Fibroblast of mammary gland (primary cell): ENCODE measurements at places on chromosomes 16 and 17.

DNA sequence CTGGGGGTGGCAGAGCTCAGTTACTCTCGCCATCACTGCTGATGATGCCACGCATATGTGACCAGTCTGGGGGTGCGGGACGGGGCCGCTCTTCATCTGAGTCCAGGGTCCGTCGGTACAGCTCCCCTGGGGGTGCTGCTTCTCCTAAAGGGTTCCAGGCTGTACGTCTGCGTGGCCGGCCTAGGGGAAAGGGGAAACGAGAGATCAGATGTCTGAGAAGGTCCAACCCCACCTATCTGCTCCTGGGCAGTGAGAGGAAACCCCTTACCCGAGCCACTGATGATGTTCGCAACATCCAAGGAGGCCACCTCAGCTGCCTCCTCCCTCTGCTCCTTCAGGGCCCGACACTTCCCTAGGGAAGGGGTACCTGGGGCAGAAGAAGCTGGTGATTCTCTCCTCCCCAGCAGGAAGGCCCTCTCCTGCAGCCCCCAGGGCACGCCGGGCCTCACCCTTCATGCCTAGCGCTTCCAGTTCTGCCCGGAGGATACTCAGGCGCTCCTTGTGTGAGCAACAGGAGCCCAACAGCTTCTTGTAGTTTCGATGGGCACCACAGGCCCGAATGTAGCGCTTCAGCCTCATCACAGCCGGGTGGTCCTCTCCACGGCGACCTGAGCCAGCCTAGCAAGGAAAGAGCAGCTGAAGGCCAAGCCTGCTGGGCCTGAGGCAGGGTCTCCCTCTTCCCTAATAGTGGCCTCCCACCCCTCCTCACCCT lies 2.1 kb downstream of the HIRIP3 start:
- DNase-seq = no peak

GRCh38 chr16:79943736-79944135 lies 343.2 kb upstream of the MAF start:
- no peak for DNase-seq

DNA sequence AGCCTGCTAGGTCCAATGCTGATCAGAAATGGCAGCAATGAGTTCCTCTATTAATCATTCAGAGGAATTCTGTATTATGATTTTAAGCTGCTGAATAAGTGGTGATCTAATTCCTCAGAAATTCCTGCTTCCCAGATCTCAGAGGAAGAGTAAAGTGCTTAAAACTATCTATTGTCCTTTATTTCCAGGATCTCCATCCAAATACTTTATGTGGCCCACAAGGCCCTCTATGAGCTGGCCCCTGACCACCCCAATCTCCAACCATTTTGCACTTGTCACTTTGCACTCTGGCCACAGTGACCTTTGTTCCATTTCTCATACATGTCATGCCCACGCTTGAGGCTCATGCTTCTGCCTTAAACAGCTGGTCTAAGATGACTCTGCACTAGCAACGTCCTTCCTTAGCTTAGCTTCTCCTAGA lies 93.7 kb downstream of the CA10 start:
- peak; percentile 36 for DNase-seq

GRCh38 chr17:40854175-40854814 lies 12.7 kb downstream of the KRT12 start:
- DNase-seq = peak; percentile 97

DNA sequence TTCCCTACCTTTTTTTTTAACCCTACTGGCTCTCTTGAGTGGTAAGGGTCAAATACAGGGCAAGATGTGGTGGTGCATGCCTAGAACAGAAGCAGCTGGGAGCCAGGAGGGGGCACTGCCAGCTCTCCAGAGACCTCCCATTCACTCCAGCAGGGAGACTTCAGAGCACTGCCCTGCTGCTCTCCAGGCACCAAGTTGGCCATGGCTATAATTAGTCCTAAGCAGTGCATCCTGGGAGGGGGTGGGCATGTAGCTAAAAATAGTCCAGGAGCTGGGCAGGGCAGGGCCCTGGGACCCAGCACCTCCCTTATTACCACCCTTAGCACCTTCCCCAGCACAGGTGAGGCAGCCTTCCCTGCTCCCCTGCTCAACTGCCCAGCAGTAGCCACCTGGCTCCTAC lies 3.5 kb downstream of the CORO6 start:
- peak; percentile 48 for DNase-seq

DNA sequence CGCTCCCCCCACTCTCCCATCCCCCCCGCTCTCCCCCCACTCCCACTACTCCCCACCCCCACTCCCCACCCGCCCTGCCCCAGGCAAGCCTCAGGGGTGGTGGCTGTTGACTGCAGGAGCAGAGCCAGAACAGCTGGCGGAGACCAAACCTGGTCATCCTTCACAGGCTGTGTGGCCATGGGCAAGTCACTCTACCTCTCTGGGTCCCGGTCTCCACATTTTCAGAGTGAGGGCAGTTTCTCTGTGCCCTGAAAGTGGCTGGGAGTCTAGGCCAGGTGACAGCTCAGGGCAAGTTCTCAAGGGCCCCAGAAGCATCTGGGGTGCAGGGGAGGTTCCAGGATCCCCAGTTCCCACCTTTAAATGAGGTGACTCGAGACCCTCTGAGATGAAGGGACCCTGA lies 15.1 kb upstream of the BAHCC1 start:
- no peak for DNase-seq

DNA sequence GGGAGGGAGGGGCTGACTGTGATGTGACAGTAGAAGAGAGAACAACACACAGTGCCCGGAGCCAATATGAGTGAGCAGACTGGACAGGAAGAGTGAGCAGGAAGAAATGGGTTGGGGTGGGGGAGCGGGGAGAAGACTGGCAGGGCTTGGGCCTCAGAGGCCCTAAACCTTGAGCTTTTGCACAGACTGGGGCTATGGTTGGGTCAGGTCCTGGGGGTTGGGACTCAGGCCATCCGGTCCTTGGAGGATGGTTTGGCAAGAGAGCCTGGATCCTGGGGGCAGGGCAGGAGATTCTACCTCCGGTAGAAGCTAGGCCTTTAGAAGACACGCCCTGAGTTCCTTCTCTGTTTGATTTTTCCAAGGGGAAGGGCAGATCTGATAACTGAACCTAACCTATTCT lies 1.1 kb downstream of the CAMTA2 start:
- peak; percentile 44 for DNase-seq

GRCh38 chr17:32487473-32488176 lies 832 bp downstream of the CDK5R1 start:
- DNase-seq = no peak

DNA sequence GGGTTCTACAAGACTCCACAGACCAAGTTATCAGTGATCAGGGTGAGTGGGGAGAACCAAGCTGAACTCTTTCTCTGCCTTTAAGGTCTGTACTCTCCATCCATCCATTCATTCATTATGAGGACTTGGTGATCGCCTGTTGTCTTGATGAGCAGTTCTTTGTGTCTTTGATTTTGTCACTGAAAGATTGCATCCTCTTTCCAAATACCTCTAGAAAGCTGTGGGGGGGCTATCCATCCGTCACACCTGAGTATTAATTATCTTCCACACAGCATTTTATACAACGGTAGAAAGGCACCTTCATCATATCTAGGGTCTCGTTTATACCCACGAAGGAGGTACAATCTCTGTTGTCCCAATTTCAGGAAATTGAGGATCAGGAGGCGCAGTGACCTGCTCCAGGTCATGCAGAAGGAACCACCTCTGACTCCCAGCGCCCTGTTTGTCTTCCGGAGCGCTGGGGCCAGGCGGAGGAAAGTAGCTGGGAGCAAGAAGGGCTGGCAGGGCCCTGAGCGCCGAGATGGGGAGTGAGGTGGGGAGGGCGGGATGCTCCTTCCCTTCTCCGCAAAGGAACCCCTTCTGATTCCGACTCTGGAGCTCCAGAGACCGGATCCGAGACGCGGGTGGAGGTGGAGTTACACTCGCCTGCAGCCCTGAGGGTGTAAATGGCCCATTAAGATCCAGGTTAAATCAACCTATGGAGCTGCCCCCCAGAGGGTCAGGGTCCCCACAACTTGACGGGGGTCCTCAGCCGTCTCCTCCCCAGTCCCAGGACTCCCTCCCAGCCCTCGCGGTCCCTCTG lies 605 bp upstream of the ABAT start:
- no peak for DNase-seq

- no peak for DNase-seq
Measured at GRCh38 chr16:11252482-11252931, 3.5 kb downstream of the SOCS1 start.
